ENCODE measurements at places on chromosomes 12 and 14. TPM values are rescaled to one million over a fixed set of nuclear protein-coding genes. Genes with fewer than 3 reads are reported as not detected.

- no peaks in the 10 kb centered on the region for H3K36me3 ChIP-seq
- no peaks in the 10 kb centered on the region for H3K27me3 ChIP-seq
These were observed 860.3 kb downstream of the DIO2 start for GRCh38 chr14:79351011-79351410.

The MSRB3 gene
- total RNA-seq, result 98.3 TPM

DNA sequence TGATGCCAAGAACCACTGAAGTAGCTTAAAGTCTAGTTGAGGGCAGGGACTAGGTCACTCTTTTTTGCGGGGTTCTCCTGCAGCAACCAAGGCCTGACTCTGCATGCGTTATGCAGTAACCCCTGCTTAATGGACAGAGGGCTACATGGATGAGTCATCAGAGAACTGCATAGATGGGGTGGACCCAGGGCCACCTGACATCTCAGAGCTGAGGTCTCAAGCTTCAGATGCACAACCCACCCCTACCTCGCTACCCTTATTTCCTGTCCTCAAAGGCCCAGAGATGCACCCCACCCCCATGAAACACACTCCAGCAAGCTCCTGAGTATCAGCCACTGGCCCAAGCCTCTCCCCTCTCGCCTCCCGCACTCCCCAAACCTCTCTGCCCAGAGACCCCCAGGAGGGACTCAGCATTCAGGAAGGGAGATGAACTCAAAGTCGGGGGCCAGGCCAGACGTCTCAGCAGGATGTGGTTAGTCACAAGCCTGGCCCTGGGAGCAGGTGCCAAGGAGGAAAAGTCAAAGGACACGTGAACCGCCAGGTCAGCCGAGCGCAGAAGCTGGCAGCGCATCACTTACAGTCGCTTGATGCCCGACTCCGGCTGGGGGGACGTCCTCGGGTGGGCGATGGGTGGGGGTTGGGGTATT is 25.8 kb downstream of the SNRNP35 start:
- no peak for DNase-seq
- no peak overlapping the region for H3K4me3 ChIP-seq
- peaks cover 42% of the 10 kb centered on the region for H3K36me3 ChIP-seq
- H3K27ac ChIP-seq, result peak overlapping the region; percentile 60
- peaks cover 17% of the 10 kb centered on the region for H3K4me1 ChIP-seq

The TBX3 gene
- total RNA-seq, result 6.1 TPM

DNA sequence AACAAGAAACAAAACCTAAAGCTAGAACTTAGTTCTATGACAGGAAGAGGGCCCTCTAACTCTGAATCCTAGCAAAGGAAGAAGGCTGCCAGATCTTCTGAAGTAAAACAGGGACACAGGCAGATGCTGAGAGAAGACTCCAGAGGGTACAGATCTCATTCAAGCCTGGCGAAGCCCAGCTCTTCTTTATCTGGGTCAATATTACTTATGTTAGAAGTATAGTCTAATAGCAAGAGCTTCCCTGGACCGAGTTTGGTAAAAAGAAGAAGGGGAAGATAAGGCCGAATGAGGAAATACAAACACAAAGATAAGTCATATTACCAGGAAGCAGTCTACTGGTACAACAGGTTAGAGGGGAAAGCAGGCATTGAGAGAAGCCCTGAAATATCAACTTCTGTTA is 79.9 kb upstream of the CCDC91 start:
- H3K4me3 ChIP-seq, result no peak overlapping the region
- no peaks in the 10 kb centered on the region for H3K4me1 ChIP-seq
- no peaks in the 10 kb centered on the region for H3K27me3 ChIP-seq
- H3K27ac ChIP-seq, result no peak overlapping the region
- H3K36me3 ChIP-seq, result no peaks in the 10 kb centered on the region

The STYK1 gene
- total RNA-seq, result 0.12 TPM

The CLEC4D gene
- 0.63 TPM for total RNA-seq

DNA sequence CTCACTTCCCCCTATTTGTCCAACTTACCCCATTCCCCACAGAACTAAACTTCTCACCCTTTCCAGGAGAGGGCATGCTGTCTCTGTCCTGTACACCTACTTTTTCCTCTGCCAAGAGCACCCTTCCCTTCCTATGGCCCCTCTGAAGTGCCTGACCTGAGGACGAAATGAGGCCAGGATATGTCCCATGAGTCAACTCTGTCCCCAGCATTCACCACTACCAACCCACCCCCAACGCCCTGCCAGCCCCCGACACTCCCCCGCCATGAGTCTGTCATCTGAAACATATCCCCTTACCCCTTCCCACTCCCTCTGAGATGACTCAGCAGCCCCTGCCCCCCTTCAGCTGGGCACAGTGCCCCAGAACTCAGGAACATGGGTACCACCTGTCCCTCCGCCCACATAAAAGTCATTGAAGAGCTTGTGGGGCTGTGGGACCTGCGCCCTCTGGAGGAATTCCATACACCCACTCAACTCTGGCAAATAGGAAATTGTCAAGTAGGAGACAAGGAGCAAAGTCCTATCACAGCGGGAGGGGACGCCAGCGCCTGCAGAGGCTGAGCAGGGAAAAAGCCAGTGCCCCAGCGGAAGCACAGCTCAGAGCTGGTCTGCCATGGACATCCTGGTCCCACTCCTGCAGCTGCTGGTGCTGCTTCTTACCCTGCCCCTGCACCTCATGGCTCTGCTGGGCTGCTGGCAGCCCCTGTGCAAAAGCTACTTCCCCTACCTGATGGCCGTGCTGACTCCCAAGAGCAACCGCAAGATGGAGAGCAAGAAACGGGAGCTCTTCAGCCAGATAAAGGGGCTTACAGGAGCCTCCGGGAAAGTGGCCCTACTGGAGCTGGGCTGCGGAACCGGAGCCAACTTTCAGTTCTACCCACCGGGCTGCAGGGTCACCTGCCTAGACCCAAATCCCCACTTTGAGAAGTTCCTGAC is 26.3 kb downstream of the ITGA7 start:
- H3K36me3 ChIP-seq, result peaks cover 4% of the 10 kb centered on the region
- peak overlapping the region; percentile 53 for H3K4me3 ChIP-seq
- H3K4me1 ChIP-seq, result peaks cover 21% of the 10 kb centered on the region
- DNase-seq, result peak; percentile 79
- peak overlapping the region; percentile 70 for H3K27ac ChIP-seq

GRCh38 chr14:101177301-101177971 is 273.9 kb upstream of the RTL1 start:
- peak; percentile 54 for DNase-seq
- H3K4me3 ChIP-seq, result no peak overlapping the region
- no peak overlapping the region for H3K27ac ChIP-seq
- H3K27me3 ChIP-seq, result no peaks in the 10 kb centered on the region
- no peaks in the 10 kb centered on the region for H3K36me3 ChIP-seq
- no peaks in the 10 kb centered on the region for H3K4me1 ChIP-seq
